ENCODE measurements at places on chromosomes 3 and 15.
A peak's percentile ranks its signal among the peaks of the same experiment; 100 is the strongest.

- no peak for DNase-seq
These were observed 222.4 kb upstream of the TLE3 start for GRCh38 chr15:70320077-70320476.

DNA sequence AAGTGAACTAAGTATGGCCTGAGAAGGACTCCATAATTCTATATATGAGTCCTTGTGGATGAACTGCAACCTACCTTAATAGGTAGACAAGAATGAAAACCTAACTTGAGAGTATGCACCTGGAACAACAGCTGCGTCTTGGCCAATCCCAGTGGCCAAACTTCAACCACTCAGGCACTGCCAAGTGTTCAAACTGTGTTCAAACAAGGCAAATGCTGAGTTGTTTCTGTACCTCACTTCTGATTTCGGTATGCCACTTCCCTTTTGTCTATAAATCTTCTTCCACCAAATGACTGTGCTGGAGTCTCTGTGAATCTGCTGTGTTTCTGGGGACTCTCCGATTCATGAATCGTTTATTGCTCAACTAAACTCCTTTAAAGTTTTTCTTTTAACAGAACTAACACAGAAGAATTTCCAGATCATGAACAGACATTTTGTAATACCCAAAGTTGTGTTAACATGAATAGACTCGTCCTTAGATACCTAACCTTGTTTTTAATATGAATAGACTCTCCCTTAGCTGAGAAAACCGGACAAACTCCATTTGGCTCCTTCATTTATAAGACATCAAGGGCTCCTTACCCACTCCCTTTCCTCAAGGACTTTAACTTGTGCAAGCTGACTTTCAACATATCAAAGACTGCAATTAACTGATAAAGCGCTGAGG, 4.1 kb downstream of the ZNF717 start:
- DNase-seq: peak; percentile 57

- no peak for DNase-seq
These were observed 29.3 kb downstream of the CTSH start for GRCh38 chr15:78915341-78916087.

- DNase-seq: no peak
These were observed 92.5 kb downstream of the BDH1 start for GRCh38 chr3:197463279-197463678.

GRCh38 chr3:31481697-31482096, 51.0 kb upstream of the STT3B start:
- no peak for DNase-seq

- DNase-seq: no peak
These were observed 104.3 kb downstream of the LINGO1 start for GRCh38 chr15:77528290-77528967.

- DNase-seq: no peak
These were observed 1084.2 kb downstream of the TUSC7 start for GRCh38 chr3:117793622-117794265.

DNA sequence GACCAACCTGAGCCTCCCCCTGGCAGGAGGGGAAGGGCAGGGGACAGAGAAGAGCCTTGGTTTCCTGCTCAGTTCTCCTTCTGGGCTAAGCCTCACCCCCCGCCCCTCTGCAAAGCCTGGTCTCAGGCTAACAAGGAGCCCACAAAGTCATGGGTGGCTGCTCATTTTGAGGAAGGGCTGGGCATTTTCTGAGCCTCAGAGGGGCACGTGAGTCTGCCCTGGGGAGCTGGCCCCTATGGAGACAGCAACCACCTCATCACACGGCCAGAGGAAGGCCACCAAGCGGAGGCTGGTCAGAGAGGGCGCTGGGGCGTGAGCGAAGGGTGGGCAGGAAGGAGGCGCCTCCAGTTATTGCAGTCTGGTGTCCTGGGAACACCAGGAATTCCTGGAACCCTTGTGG, 18.7 kb downstream of the ABTB1 start:
- no peak for DNase-seq

- peak; percentile 63 for DNase-seq
These were observed 15.4 kb upstream of the RFC4 start for GRCh38 chr3:186821429-186822387.

- DNase-seq: no peak
These were observed 48.1 kb downstream of the BBS4 start for GRCh38 chr15:72733941-72734738.

- DNase-seq: peak; percentile 73
These were observed 190.4 kb downstream of the FOXP1 start for GRCh38 chr3:71393093-71393492.

- no peak for DNase-seq
These were observed 14.2 kb downstream of the GRIP2 start for GRCh38 chr3:14525685-14526631.

DNA sequence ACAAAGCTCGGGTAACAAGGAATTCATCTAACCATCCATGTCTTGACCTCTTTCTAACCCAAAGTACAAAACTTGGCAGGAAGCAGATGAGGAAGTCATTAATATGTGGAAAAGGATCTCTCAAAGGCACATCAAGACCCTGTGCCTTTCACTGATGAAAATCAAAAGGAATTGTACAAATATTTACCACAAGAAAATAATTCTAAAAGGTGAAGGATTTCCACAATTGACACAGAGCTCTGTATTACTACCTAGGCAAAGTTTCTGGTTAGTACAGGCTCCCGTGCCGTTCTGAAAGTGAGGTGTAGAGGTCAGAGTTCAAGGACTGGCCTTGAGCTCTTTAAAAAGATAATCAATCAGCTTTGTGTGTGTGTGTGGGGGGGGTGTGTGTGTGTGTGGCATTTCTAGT, 239.7 kb upstream of the ICE2 start:
- DNase-seq: no peak

- peak; percentile 86 for DNase-seq
These were observed 600 bp upstream of the USP3 start for GRCh38 chr15:63503739-63504246.

GRCh38 chr3:127777921-127778656, 44.2 kb downstream of the MGLL start:
- DNase-seq: no peak

DNA sequence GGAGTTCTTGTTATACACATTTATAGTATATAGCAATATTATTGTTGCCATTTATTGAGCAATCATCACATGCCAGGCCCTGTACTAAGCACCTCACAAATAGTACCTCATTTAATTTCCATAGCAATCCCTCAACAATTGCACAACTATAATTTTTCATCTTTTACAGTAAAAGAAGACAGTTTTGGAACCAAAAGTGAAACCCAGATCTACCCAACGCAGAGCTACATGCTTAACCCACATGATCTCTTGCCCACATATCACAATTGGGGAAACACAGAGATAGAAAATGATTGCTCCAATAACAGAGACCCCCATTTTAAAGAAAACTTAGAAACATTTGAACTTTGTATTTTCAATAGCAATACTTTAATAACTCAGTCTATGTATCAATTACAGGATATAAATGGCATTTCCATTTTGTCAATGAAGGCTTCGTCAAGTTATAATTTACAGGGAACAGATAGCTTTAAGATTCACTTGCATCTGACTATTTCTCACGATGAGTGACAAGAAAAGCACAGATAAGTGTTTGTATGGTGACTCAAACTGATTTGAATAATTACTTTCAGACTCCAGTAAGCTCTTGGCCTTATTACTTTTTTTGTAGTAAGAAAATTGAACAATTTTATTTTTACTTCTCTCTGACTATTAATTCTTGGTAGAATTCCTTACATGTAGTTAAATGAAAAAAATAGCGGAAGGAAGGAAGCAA, 38.7 kb upstream of the CCDC50 start:
- DNase-seq: no peak

- DNase-seq: no peak
These were observed 54.0 kb downstream of the SNTN start for GRCh38 chr3:63706321-63707085.

DNA sequence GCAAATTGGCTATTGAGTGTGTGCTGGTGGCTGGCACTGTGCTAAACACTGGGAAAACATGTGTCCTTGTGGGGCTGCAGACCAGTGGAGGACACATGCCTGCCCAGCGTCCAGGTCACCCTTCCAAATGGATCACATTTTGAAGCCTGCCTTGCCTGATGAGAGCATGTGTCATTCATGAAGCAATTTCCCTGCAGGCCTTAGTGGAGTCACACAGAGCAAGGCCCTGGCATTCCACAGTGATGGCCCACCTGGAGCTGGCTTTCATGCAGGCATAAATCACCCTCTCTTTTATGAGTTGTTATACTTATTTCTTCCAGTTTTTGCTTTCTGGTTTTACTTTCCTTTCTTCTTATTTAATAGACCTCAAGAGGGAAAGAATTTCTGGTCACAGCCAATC, 219.5 kb downstream of the EPHB1 start:
- DNase-seq: no peak

DNA sequence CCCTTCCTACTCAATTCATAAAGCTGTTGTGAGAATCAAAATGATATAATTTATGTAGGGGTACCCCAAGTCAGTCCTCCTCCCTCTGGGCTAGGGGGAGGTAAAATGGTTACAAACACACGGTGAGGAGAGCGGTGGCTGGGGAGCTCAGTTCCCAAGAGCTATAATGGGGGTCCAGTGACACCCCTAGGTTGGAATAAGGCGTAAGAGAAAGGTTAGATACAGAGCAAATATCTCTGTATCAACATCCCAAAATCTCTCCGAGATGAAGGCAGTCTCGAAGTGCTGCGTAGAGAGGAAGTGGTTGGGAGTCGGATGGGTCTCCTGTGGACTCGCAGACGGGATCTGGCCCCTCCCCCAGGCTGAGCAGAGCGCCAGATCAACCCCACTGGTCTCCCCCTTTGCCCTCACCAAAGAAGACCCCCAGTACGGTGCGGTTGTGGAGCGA, 1.8 kb downstream of the DUOX2 start:
- no peak for DNase-seq

DNA sequence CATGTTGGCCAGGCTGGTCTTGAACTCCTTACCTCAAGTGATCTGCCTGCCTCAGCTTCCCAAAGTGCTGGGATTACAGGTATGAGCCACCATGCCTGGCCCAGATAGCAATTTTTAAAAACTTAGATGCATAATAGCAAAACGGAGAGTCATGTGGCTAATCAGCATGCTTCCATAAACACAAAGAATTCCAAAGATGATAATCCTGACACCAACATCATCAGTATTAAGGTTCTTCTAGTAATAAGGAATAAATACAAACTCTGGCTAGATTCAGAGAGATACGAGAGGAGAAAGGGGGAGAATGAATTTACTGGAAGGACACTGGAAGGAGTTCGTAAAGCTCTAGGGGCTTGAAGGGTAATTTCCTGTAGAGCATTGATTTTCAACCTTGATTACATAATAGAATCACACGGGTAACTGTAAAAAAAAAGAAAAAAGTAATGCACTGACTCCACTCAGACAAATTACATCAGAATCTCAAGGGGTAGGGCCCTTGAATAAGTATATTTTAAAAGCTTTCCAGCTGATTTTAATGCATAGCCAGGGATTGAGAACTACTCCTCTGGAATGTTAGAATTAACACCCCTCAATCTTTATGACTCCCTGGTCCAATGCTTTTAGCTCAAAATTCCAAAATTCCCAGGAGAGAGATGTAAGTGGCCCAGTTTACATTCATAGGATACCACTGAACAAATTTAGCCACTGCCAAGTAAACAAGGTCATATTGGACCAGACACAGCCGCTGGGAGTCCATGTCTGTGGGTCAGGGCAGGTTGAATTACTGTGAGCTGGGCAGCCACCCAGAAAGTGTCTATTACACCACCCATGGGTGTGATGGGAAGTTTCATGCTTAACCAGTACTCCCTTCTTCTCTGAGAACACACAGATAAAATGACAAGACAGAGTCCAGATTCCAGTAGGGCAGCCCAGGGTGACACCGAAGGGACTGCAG, 243.9 kb downstream of the TBL1XR1 start:
- DNase-seq: no peak

- peak; percentile 52 for DNase-seq
These were observed 228.8 kb upstream of the PPP2R3A start for GRCh38 chr3:135736740-135737139.

GRCh38 chr15:69026355-69026754, 11.9 kb downstream of the NOX5 start:
- no peak for DNase-seq

DNA sequence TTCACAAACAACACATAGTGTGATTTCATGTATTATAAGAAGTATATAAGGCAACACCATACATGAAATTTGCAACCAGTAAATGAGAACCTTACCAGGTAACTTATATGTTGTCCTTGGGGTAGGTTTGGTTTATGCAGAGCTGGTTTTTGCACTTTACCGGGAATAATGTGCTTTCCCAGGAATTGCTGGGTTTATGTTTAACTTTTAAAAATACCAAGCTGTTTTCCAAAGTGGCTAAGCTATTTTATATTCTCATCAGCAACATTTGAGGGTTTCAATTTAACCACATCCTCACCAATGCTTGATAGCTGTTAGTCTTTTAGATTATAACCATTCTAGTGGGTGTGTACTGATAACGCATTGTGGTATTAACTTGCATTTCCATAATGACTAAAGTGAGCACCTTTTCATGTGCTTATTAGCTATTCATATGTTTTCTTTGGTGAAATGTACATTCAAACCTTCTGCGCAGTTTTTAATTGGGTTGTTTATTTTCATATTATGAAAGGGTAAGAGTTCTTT, 71.6 kb downstream of the KY start:
- DNase-seq: no peak

Measured in activated CD4-positive, alpha-beta T cell treated with anti-CD3 and anti-CD28 coated beads, Interleukin-2, Interleukin-6, amounts not matched to agents 100 ng/mL and 50 ng/mL, durations not matched to agents 16 hours and 8 hours (primary cell).